NCI-H1105 treated with DMSO at 0.1 percent for 48 hours (cell line): ENCODE measurements at places on chromosomes 12 and 14.

DNA sequence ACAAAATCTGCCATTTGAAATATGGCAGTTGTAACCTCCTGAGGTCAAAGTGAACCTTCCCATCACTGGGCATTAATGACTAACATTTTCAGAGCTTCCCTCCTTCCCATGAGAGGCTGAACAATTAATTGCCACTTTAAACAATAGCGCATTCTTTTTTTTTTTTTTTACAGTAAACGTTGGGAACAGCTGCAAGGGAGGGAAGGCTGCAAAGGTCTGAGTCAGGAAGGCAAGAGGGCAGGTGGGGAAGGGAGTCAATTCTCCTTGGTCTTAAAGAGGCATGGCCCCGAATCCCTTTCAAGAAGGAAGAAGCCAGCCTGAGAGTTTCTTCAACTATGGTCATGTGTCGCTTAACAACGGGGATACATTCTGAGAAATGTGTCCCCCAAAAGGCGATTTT is 41.0 kb upstream of the PLEKHG3 start:
- peak; percentile 77 for DNase-seq

DNA sequence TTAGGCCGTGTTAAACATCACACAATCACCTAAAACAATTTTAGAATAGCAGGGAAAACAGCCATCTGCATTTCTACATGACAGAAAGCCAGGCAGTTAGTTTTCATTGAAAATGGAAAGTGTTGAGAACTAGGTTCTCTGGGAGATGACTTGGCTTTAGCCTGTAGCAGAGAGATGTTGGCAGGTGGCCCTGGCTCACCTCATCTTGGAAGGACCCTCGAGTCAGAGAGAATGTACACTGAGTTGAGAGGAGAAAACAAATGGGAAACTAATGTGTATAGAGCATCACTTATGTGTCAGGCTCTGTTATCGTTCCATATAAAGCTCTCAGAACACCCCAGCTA is 51.9 kb downstream of the SUSD6 start:
- DNase-seq: no peak

- DNase-seq: no peak
These were observed 171.4 kb downstream of the TMTC3 start for GRCh38 chr12:88313554-88313953.

- DNase-seq: no peak
These were observed 45.8 kb upstream of the POC1B start for GRCh38 chr12:89571491-89572195.

DNA sequence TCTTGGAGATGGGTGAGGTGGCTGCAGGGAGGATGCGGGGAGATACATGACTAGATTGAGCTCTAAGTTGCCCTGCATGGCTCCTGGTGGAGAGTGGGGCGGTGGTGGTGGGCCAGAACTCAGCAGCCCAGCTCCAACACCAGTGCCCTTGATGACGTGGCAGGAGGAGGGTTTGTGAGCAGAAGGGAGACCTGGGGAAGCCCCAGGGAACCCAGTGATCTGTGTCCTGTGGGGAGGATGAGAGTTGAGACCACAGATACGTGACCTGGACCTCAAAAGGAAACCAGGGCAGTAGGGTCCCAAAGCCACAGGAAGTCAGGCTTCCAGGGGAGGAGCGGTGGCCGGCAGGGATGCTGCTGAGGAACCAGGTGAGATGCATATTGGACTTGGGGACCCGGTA is 989.1 kb upstream of the TMEM132C start:
- DNase-seq: no peak

- DNase-seq: no peak
These were observed 47.9 kb downstream of the SDR9C7 start for GRCh38 chr12:56886319-56886718.
